NCI-H187 treated with DMSO at 0.1 percent for 48 hours (cell line): ENCODE measurements at places on chromosomes 7 and 10.

- no peak for DNase-seq
These were observed 67.7 kb downstream of the ARHGAP22 start for GRCh38 chr10:48536916-48537890.

DNA sequence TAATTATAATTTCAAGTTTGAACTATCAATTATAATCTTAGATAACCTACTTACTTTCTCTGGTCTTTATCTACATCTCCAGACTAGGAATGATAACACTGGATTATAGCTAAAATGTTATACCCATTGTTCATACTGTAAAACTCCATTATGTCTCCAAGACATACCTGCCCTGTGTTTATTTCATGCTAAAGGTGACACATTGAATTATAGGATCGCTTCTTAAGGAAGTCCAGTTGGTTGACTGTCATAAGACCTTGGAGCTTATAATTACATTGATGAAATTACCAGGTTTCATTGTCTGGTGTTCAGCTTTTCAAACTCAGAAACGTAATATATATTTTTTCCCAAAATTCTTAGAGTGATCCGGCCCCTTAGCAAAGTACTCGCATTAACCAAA is 15.5 kb upstream of the HERC4 start:
- DNase-seq: no peak

GRCh38 chr7:17229228-17229627 is 69.2 kb upstream of the AHR start:
- no peak for DNase-seq

DNA sequence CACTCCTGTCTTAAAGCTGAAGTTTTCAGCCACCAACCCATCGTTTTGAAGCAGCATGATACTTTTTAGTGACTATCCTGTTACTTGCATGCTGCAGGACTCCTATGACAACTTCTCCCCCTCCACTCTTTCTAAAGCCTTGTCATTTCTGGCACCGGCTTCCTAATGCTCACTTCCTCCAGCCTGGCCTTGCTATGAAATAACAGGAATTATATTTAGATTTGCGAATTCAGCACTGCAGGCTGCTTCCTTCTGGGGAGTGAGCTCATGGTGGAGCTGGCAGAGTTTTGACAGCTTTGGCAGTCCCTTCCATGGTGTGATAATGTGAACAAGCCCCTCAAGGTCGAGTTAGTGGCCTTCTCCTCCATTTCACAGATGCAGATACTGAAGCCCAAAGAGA is 13.4 kb downstream of the BLNK start:
- DNase-seq: no peak

DNA sequence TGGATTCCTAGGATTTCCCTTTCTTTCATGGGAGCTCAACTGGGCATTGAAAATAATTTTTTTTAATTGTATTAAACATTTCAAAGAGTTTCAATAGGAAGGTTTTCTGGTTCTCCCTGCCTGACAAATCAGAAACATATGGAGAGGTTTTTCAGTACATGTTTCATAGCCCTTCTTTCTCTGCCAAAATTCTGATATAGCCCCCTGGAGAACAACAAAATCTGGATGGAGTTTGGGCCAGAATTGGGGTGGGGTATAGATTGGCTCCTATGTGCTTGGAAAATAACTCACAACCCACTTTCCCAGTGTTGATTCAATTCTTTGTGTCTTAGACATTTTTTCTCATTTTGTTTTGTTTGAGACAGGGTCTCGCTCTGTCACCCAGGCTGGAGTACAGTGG is 24.6 kb upstream of the EIF4H start:
- DNase-seq: no peak

- DNase-seq: no peak
These were observed 141.3 kb downstream of the GRK5 start for GRCh38 chr10:119348516-119349240.

DNA sequence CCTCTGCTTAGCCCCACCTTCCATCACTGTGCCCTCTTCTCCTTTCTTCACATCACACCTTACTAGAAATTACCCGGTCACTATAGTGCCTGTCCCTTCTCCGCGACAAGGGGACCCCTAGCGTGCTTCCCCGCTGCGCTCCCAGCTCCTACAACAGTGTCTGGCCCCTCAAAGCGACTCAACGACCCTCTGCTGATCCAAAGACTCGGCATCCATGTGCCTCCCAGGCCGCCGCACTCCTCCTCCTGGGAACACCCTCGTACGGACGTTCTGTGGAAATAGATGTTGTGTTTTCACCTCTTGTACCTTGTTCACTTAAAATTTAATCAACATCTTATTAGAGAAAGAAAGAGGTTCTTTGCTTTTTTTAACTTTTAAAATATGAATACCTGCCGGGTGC is 463.5 kb downstream of the DNAJB6 start:
- no peak for DNase-seq

DNA sequence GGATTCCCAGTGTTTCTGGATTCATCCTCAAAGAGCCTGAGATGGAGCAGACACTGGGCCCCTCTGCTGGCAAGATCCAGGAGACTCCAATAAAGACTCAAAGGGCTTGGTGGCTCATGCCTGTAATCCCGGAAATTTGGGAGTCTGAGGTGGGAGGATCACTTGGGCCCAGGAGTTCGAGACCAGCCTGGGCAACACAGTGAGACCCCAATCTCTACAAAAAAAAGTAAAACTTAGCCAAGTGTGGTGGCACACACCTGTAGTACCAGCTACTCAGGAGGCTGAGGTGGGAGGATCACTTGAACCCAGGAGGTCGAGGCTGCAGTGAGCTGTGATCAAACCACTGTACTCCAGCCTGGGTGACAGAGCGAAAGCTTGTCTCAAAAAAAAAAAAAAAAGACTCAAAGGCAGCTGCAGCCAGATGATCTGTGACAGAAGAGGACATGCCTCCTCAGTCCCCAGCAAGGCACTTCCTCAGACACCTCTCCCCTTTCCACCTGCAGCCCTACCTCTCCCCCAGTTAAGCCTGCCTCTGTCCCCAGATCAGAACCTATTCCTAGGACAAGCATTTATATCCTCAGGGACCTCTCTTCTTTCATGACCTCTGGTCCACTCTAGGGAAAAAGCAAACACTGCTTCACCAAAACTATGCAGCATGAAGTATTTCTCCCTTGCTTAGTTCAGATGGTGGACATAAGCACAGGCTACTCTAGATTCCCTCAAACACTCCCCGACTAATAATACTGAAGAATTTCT is 27.9 kb downstream of the PDLIM1 start:
- no peak for DNase-seq

DNA sequence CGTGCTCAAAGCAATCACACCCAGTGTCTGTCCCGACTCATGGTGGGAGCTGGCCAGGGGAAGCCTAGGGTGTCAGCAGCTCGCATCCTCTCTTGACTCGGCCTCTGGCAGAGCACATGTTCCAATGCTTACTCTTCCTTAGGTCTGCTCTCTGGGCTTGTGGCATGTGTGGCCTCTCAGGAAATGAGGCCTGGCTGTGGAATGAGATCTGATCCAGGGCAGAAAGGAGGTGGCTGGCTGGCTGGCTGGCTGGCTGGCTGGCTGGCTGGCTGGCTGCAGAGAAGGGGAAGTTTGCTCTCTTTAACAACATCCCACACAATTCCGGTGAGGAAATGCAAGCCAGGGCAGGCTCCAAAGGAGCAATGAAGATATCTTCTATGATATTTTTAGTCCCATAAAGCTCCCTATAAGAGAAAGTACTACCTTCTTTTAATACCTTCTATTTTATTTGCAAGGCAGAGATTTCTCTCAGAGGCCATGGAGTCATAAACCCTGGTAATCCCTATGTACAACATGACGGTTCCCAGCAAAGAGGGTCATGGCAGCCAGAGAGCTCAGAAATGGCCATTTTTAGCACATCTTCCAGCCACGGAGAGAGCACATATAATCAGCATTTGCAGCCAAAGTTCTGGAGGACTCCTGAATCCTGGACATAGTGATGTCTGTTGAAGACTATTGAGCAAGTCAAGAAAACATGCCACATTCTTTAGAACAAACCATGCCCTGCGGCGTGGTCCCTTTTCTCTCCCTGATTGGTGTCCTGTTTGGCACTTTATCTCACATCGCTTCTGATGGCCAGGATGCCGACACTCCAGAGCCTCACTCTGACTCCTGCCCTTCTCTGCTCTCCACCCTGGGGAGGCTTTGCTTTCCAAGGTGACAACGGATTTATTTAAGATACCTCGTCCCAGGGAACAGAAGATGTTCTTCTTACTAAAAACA is 153.7 kb downstream of the FANK1 start:
- no peak for DNase-seq

GRCh38 chr7:1882451-1882850 is 212.4 kb downstream of the ELFN1 start:
- DNase-seq: no peak

DNA sequence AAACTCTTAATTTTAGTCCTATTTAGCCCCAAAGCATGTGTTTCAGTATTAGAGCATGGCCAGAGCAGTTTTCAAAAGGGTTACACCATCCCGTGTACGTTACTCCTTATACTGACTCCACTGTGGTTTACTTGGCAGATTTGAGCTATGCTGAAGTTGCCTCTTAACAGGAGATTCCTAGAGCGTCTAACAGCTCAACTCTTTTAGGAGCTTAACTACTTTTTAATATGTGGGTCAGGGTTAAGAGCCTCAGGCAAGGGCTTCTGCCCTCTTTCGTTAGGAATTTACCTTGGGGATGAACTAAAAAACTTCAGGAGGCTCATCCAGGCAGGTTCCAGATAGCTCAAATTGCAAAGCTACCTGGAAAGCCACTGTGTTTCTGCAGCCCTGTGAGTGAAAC is 674.8 kb upstream of the C7orf33 start:
- no peak for DNase-seq

GRCh38 chr10:78779339-78779955 is 289.3 kb upstream of the ZMIZ1 start:
- DNase-seq: no peak

DNA sequence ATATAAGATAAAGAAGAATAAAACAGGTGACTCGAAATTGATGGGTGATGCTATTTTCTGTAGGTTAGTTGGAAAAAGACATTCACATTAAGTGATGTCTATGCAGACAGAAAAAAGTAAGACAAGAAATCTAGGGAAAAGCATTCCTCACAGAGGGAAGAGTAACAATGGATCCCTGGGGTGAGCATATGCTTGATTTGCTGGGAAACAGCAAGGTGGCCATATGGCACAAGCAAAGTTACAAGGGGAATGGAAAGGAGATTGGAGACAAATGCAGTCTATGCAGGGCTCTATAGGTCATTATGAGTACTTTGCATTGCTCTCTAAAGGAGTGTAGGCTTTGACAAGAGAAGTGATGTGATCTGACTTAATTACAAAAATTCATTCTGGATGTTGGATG is 90.9 kb upstream of the ZNF804B start:
- no peak for DNase-seq

DNA sequence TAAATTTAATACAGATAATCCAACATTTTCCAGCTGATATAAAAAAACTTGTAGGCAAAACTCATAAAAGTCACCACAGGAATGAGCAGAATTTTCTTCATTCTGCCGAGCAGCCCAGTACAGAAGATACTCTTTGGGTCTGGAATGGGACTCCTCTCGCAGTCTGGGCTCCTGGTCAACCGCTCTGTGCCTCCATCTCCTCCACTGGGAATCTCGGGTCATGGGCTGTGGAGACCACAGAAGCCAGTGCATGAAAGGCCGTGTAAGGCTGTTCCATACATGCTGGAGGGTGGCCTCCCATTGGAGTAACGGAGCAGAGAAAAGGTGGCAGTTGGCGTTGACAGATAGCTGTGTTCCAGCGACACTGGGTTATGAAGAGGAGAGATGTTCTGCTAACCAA is 616.4 kb upstream of the MGMT start:
- DNase-seq: no peak

GRCh38 chr7:16204953-16205352 is 216.4 kb downstream of the CRPPA start:
- DNase-seq: no peak

- no peak for DNase-seq
These were observed 203.1 kb downstream of the TPK1 start for GRCh38 chr7:144632724-144633123.

DNA sequence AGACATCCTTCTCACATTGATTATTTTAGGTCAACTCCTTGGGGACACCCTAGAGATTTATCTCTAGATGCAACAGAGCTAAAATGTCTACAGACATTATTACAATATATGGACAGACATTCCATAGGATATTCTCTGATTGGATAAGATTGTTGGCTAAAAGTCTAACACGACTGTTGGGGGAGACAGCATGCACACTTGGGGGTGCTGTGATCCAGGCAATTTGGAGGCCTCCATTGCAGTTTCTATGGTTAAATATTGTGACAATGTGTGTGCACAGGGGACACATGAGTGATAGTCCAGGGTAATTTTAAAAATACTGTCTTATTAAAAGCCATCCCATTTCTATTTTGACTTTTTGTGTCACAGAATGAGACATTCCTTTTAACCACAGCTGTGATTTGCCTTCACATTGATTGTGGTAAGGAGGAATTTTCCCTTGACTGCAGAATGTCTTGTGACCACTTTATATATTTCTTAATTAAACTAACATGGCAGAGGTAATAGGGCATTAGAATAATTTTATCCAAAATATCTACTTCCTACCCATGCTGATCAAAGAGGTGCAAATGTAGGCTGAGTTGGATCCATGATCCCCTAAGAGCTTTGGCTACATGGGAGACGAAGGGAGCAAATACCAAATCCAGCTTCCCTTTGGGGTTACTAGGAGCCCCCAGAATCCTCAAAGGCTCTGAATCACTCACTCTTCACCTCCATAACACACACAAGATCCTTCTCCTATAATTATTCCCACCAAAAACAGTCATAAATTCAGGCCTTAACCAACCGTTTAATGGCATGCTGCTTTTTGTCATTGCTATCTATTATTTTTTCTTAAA is 7.3 kb downstream of the TFPI2 start:
- DNase-seq: no peak

- DNase-seq: no peak
These were observed 9.1 kb downstream of the EN2 start for GRCh38 chr7:155466814-155467733.

DNA sequence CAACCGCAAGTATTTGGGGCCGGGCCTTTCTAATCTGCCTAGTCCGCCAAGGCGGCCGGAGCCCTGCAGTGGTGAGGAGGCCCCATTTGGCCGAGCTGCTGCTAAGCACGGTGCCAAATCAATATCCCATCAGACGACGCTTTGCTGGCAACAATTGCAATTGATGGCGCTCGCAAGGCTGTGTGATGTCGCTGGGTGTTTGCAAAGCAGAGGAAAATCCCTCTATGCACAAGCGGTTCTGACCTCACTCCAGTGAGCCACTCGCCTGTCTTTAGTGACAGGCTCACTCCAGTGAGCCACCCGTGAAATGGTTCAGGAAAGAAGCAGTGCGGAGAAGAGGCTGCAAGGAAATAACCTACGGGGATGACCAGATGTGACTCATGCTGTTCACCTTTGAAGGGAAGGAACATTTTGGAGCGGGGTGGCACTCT is 18.3 kb upstream of the PDE1C start:
- no peak for DNase-seq

GRCh38 chr7:32250471-32251260 is 180.5 kb upstream of the PDE1C start:
- DNase-seq: no peak

DNA sequence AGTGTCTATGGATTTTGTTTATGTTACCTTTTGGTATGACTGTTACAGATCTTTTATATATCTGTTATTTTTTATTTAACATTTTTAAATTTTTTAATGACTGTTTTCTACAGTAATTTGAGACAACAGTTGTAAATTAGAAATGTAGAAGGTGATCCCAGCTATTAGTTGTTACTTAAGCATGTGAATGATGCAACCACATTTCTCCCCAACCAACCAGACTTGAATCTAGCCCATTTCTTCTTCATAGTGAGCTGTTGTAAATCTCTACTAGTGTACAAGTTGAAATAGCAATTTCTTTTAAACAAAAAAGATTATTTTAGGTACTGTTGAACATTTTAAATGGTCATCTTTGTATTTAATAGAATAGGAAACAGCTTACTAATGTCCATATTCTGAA is 18.0 kb downstream of the TMEM106B start:
- no peak for DNase-seq

- no peak for DNase-seq
These were observed 232.8 kb downstream of the GLRX3 start for GRCh38 chr10:130368761-130369560.
